ENCODE measurements at places on chromosomes 2 and 18.

DNA sequence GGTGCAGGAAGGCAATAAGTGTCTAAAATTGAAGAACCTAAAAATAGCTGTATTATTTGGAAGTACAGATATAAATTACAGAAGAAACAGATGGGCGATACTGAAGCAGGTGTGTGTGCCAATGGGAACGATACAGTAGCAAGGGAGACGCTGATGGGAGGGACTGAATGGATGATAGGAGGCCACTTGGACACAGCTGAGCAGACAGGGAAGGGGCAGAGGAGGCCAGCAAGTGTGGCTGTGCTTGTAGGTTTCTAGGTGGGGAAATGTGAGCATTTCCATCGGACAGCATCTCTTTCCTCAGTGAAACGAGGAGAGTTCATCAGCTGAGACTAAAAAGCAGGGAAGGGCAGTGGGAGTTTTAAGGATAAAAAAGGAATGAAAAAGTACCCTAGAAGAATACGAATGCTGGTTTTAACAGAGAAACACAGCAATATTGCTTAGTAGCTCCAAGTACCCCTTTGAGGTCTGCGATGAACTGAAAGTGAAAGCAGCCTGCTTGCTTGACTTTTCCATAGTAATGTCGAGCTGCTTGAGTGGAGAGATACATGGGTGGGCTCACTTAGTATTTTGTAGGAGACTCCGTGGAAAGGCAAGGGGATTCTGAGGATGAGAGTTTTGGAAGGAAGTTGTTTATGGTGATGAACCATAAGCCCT lies 91.7 kb upstream of the EPC2 start:
- DNase-seq = no peak

DNA sequence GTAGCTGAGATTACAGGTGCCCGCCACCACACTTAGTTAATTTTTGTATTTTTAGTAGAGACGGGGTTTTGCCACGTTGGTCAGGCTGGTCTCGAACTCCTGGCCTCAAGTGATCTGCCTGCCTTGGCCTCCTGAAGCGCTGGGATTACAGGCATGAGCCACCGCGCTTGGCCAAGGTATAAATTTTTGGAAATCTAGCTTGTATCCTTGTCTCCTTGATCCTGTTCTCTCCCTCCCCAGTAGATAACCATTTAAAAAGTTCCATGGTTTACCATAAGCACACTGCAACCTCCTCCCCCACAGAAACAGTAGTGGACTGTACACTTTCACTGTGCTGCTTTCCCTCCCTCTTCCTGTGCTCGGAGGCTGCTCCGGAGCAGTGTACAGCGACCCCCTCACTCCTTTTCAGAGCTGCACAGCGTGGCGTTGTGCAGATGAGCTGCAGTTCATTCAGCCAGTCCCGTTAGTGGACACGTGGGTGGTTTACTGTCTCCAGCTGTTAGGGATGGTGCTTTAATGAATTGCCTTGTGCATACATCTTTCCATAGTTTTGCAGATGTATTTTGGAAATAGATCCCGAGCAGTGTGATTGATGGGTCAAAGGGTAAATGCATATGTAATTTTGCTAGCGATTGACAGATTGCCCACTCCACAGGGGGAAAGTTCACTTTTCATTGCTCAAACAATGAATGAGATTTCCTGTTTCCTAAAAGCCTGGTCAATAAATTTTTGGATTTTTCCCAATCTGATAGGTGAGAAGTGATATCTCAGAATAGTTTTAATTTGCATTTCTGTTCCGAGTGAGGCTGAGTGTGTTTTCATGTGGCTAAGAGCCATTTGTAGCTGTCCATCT lies 14.8 kb downstream of the ASB1 start:
- no peak for DNase-seq

- DNase-seq = no peak
Measured at GRCh38 chr2:218564056-218564455, 4.1 kb downstream of the USP37 start.

DNA sequence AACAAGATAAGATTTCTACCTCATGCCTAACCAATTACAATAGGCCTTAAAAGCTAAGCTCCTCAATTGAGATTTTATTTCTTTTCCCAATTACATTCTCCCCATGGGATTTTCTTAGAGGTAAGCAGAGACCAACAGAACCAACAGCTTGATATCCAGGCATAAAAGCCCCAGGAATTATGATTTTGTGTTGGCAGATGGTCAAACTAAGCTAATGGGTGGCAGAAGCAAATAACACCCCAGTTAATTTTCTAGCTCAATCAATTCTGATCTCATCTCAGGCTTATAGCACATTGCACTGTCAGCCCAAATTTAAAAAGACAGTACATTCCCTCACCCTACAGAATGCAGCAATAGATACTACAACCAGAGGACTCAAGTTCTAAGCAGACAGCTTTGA lies 156.4 kb downstream of the NRXN1 start:
- peak; percentile 15 for DNase-seq

DNA sequence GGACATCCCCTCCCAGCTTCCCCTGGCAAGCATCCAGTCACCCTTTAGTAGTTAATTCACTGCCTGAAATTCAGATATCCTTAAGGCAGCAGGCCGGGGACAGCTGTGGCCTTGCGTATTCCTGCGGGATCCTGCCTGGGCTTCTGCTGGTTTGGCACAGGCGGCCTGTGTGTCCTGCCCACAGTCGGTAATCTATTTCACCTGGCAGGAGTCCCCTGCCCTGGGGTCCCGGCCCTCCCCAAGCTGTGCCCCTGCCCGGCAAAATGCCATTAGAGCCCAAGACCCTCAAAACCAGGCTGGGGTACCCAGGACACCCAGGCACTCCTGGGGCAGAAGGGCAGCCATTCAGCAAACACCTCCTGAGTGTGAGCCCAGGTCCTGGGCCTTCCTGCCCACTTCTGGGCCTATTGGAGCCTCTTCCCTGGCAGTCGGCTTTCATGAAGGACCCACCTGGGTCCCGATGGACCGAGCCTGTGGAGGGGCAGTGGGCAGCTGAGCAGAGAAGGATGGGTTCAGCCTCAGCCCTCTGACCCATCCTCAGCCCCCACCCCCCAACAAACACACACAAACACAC lies 11.6 kb downstream of the CROCC2 start:
- no peak for DNase-seq

DNA sequence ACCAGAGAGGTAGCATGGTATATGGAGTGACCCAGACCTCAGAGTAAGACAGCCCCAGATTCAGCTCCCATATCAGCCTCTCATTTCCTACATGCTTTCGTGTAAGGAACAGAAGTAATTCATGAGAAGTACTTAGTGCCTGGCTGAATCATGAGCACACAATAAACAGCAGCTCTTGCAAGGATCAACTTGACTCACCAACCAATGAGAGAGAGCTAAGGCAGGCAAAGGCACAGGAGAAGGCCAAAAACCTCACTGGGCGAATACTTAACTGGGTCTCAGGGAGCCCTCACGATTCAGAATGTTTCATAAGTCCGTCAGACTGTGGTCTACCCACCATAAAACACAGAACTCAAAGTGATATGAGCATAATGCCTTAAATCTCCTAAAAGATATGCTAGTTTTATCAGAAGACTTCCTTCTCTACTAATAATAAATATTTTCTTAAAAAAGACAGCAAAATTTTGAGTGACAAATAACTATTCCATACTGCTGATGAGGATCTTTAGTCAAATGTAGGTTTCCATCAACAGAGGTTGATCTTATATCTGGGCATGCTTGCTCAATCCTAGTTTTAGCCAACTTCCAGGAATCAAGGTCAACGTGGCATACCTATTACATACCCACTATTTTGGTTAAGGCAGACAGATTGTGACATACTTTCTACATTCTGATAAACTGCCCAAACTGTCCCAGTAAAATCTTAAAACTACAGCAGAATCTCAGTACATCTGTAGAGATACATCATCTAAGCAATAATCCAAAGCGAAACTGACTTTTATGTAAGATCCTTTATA lies 34.9 kb downstream of the IMMT start:
- no peak for DNase-seq

- DNase-seq = no peak
Measured at GRCh38 chr2:212904646-212905045, 246.8 kb downstream of the IKZF2 start.

- DNase-seq = no peak
Measured at GRCh38 chr2:144224472-144224871, 295.4 kb downstream of the ZEB2 start.

GRCh38 chr2:21356086-21356856 lies 232.5 kb downstream of the TDRD15 start:
- no peak for DNase-seq

DNA sequence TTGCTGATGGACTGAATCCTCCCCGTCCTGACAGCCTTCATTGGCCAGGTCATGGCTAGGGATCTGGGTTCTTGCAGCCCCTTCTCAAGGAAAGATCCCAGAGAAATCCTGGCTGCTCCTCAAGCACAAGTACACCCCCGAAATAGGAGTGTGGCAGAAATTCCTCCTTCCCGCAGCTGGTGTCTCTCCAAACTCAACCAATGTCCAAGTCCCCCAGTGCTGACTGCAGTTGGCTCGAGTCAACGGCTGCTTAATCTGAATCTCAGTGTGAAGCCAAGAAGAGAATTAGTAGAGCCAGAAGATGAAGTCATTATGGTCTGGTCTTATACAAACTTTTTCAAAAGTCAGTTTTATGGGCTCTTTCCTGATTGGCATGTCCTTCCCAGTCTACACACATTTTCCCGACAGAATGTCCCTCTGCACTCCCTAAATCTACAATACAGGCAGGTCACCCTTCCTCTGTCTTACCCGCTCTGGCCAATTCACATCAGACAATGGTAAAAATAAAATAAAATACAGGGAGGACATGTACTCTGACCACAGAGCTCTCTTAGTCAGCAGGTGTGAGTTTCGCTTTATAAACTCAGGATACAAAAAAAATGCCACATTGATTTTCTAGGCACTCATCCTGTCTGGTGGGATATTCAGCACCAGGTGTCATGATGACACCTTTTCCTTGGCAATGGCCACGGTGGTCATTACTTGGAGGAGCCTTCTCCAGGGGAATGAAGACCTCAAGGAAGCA lies 76.9 kb upstream of the PAPOLG start:
- DNase-seq = no peak

GRCh38 chr2:28160986-28161425 lies 231.7 kb upstream of the FOSL2 start:
- DNase-seq = no peak

DNA sequence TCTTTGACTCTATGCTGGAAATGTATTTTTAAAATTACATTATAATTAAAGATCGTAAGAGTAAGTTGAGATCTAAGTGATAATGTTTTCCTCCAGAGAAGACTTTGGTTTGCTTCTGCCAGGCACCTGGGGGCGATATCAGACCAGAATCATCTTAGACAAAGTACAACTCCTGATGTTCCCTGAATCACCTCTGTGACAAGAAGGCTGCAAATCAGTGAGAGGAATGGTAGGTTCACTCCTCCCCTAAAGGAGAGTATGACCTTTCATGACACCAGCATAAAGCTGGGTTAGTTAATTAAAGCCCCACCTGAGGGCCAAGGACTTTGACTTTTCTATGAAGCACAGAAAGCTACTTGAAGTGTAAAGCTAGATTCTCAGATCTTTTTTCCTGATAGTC lies 114.4 kb upstream of the DTNA start:
- DNase-seq = no peak

DNA sequence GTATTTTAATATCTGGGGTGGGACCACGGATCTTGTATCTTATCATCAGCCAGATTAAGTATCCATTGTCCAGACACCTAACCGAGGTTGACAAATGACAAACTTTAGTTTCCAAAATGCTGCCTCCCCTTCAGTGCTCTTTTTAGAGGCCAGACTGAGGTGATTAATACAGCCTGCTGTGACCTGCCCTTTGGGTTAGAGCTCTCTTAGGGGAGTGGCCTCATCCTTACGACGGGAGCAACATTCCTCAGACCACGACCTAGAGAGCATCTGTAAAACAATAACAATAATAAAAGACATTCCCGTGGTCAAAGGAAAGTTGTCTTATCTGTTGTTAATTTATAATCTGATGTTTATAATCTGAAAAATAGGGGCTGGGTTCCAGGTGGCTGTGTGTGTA lies 405.3 kb downstream of the LPIN1 start:
- DNase-seq = no peak

DNA sequence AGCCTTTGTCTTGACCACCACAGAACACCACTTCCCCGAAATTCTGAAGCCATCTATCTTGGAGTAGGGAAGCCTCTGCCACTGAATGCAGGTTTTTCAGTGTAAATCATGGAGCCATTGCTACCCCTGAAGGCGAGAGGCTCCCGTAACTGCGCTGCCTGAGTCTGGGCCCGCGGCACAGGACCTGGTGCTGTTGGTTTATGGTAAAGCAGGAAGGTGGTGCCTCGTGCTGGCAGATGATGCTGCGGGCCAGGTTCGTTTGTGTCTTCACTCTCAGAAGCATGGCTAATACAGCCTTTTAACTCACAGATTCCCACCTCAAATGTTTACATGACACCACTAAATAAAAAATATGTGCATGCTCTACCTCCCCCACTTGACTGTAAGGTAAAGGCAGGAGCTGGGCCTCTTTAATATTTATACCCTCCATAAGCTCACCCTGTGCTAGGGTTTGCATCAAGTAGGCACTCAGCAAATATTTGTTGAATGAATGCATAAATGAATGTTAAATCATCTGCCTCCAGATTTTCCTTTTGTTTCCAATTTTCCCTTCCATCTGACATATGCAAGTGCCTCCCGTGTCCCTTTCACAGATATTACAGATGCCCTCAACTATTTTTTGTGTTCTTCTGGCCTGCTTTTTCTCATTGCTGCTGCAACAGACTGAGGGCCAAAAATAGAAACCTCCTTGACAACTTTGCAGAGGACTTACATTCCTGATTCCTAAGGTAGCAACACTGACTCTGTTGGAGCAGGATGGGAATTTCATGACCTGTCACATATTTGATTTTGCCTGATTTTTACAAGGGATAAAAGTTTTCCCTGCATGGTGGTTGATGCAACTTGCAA lies 83.5 kb upstream of the CPO start:
- no peak for DNase-seq

GRCh38 chr18:34028324-34028723 lies 196.4 kb downstream of the NOL4 start:
- no peak for DNase-seq

- peak; percentile 29 for DNase-seq
Measured at GRCh38 chr2:10668402-10669012, 21.3 kb downstream of the NOL10 start.

DNA sequence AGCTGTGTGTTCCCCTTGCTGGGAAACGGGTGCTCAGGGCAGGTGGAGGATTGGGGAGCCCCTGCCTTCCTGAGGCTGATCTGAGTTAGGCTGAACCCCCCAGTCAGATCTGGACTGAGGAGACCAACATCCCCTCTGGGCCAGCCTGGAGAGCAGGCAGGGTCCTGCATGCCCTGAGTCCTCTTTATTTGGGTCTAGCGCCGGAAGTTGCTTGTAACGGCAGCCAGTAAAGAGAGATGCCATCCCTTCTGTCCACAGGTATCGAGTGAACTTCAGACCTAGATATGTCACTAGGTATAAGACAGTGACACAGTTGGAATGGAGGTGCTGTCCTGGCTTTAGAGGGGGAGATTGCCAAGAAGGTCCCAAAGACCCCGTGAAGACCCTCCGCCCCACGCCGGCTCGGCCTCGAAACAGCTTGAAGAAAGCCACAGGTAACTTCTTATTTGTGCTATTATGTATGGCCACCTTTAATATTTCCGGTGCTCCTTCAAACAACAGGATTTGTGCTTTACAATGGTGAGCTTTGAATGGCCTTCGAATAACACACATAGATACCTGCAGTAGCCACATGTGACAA lies 38.0 kb downstream of the EMILIN2 start:
- no peak for DNase-seq

All from retina (tissue), 1 donor.